ENCODE measurements at places on chromosomes 3 and 15.

DNA sequence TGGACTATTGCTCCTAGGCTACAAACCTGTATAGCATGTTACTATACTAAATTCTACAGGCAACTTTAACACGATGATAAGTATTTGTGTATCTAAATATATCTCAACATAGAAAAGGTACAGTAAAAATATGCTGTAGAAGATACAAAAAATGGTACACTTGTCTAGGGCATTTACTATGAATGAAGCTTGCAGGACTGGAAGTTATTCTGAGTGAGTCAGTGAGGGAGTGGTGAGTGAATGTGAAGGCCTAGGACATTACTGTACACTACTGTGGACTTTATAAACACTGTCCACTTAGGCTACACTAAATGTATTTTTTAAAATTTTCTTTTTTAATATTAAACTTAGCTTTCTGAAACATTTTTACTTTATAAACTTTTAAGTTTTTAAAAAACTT is 140.5 kb upstream of the SGO1 start:
- DNase-seq: no peak

DNA sequence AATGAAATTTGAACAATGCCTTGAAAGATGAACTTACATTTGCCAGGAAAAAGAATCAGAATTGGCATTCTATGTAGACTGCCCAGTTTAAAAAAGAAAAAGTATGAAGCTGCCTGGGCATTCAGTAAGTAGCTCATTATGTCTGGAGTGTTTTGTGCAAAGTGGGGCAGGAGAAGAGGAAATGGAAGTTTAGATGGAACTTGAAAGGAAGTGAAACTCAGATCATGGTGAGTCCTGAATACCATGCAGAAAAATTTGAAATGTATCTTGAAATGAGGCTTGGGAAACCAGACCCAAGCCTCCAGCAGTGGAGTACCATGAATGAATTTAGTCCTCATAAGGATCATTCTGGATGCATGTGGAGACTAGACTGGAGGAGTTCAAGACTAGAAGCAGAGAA is 4.8 kb upstream of the MORC1 start:
- no peak for DNase-seq

GRCh38 chr15:31265871-31266711 is 60.5 kb upstream of the KLF13 start:
- no peak for DNase-seq

GRCh38 chr3:126895178-126896066 is 87.5 kb upstream of the PLXNA1 start:
- no peak for DNase-seq

DNA sequence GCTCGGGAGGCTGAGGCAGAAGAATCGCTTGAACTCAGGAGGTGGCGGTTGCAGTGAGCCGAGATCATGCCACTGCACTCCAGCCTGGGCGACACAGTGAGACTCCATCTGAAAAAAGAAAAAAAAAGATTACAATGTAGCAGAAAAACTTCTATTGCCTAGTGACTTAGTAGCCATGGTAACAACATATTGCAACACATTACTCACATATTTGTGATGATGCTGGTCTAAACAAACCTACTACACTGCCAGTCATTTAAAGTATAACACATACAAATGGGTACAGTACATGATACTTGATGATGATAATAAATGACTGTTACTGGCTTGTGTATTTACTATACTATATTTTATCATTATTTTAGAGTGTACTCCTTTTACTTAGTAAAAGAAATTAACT is 125.6 kb downstream of the PLOD2 start:
- no peak for DNase-seq

GRCh38 chr3:64082411-64082810 is 59.1 kb upstream of the PSMD6 start:
- DNase-seq: no peak

DNA sequence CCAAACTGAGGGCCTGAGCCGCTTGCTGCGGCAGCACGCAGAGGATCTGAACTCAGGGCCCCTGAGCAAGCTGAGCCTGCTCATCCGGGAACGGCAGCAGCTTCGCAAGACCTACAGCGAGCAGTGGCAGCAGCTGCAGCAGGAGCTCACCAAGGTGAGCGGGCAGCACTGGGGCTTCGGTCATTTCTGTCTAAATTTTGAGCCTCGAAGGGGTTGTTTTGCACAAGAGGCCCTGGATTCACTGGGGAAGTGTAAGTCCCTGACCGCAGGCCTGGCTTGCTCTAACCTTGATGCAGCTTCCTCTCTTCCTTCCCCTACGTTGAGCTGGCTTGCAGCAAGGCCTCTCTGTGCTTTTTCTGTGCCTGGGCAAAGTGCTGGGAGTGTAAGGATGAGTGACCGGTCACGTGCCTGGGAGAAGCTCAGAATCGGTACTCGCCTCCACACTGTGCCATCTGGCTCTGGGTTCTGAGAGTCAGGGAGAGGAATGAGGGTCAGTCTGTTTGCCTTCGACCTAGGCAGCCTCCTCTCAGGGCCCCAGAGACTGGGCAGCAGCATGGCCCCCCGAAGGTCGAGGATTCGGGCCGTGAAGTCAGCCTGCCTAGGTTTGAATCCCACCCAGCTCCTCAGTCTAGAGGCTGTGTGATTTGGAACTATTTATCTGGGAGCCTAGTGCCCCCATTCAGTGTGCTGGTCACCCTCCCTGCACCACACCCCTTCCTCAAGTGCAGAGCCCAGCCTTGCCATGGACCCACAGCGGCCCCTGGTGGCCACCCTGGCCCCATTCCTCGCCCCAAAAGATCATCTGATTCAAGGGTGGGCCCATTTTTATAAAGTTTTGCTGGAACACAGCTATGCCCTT is 1.4 kb downstream of the FES start:
- peak; percentile 68 for DNase-seq

GRCh38 chr15:26355472-26356074 is 417.3 kb downstream of the GABRB3 start:
- DNase-seq: no peak

DNA sequence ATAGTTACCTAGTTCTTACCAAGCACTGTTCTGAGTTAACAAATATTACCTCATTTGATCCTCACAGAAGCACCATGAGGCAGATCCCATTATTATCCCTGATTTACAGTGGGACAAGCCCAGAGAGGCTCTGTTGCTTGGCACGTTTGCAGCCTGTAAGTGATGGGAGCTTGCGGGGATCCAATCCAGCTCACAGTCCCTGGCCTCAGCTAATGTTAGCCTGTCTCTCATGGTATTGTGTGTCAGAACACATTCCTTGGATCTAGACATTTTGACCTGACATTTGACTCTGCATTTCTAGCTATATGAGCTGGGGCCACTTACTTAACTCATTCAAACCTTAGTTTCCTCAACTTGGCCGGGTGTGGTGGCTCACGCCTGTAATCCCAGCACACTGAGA is 246.9 kb upstream of the LRTM1 start:
- no peak for DNase-seq

GRCh38 chr3:66998904-66999235 is 763 bp downstream of the KBTBD8 start:
- DNase-seq: no peak

GRCh38 chr15:68784206-68784605 is 36.5 kb downstream of the ANP32A start:
- no peak for DNase-seq

GRCh38 chr3:126971891-126972351 is 11.0 kb upstream of the PLXNA1 start:
- DNase-seq: no peak

GRCh38 chr3:114328345-114328744 is 34.5 kb downstream of the TIGIT start:
- DNase-seq: no peak

DNA sequence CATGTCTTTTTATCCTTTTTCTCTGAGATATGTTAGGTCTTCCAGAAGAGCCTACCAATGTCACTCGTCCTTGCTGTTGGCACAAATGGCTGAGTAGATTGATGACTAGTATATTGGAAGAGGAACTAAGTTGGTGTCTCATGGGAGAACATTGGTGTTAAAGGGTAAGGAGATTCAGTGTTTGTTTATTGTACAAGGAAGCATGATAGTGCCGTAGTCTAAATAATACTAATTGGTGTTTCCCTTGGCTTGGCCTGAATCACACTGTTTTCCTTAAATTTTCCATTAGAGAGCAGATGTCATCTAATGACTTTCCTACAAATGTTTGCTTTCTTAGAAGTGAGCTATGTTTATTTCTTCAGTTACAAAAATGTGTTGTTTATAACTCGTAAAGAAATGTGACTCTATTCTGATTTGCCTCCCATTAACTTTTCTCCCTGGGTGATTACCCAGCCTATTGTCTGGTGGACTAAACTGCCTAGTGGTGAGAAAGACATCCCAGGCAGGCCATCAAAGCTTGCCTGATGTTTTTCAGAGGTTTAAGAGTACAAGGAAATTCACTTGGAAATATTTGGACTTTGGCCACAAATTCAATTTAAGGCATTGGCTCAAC is 28.7 kb downstream of the ADAMTSL3 start:
- DNase-seq: no peak

GRCh38 chr3:18370672-18371071 is 54.5 kb downstream of the SATB1 start:
- no peak for DNase-seq

DNA sequence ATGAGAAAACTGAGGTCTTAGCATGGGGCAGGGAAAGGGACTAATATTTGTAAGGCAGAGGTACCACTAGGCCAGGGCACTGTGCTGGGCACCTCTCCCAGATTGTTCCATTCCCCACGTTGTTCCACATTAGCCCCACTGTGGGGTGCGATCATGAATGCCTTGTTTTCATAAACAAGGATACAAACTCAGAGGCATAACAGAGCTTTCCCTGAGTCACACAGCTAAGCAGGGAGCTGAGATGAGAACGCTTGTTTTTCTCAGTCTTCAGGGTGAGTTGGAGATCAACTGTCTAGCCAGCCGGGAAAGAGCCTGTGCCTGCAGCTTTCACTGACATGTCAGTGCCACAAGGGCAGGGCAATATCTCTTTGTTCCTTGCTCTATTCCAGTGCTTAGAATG is 47.9 kb upstream of the ITGA11 start:
- DNase-seq: no peak

DNA sequence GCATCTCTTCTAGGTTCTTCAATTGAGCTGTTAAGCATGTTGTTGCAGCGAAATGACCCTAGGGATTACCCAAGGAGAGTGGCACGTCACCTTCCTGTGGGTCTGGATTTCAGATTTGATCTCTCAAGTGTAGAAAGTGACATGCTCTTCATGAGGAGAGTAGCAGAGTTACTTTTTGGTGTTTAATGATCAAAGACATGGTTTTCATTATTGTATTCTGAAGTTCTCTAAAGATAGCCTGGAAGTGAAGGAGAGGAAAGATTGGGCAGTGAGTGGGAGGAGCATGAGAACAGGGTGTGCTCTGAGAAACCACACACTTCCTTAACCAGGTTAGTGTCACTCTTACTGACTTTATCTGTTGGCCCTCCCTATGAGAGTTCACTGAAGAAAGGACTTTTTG is 153.6 kb downstream of the AKAP13 start:
- no peak for DNase-seq

GRCh38 chr3:65560133-65560532 is 478.6 kb downstream of the MAGI1 start:
- no peak for DNase-seq

DNA sequence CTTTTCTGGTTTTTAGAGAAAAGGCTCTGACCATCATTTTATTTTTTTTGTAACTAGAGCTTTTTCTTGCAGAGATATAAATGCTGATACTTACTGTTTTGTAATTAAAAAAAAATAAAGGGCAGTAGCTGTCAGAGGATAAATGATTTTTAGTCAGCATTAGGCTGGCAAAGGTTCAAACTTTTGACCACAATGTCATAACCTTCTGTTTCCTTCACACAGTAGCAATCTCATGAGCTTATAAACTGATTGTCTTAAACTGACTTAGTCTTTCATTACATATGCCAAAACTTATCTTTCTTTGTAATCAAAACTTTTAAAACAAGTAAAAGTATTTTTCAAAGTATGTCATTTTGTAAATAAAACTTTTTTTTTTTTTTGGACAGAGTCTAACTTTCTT is 841.9 kb downstream of the OTOL1 start:
- DNase-seq: no peak

DNA sequence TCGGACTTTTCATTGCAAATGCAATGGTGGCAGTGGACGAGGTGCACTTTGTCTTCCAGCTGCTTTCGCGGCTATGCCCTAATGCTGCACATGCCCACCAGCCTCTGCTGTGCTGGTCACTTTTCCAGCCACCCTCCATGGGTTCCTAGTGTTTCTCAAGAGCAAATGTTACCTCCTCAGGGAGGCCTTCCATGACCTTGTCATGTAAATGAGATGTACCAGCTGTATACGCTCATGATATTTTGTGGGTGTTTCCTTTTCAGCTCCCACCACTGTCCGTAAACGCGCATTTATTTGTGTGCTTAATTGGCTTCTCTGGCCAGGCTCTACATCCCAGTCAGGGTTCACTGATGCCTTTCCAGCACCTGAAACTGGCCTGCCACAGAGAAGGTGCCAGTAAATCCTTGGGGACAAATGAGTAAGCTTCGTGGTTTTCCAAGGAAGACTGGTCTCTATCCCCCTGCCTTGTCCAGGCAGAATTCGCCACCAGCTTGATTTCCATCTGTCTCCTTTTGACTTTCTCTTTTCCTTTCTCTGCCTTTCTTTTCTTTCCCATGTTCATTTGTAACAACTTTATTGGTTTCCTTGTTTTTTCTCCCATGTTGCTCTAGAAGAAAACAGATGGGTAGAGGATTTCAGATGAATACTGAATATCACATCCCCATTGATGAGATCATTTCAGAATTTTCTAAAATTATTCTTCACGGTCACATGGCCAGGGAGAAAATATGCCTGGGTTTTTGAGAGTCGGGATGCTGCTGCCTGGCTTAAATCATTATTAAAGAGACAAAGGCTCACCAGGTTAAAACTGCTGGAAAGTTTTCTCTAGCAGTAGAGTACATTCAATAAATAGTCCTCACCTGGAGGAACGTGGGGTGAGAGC is 82.5 kb downstream of the CHST2 start:
- DNase-seq: no peak

DNA sequence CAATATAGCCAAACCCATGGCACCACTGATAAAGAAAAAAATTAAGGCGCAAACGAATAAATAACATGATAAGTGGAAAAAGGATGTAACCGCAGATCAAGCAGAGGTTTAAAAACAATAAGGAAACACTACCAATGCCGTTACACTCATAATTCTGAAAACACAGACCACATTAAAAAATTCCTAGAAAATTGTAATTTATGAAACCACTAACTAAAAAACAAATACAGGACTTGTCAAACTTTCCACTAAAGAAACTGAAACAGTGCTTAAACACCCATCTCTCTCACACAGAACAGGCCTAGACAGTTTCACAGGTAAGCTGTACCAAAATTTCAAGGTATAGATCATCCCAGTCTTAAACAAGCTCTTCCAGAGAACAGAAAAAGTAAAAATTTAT is 28.4 kb downstream of the PCSK6 start:
- DNase-seq: no peak

DNA sequence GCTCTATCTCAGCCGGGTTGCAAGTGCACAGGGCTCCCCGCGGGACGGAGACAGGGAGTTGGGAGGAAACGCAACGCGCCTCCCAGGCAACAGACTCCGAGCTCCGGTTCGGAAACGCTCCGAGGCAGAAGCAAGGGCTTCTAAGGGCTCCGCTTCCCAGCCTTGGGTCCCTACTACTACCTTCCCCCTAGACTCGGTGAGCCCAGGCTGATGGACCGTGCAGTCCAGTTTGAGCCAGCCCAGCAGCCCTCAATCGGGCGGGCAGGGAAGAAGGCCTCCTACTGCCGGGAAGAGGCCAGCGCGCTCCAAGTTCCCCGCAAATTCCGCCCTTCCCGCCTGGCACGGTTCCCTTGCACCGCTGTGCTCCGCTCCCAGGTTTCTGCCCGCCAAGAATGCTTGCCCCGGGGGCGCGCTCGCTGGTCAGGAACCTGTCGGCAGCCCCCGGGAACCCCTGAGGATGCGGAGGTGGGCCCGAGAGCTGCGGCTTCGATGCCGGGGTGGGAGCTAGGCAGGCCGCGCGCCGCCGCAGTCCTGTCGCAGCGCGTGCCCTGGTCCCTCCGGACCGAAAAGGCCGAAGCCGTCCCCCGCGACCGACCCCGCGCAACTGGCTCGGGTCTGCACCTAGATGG is 728 bp downstream of the TRANK1 start:
- no peak for DNase-seq

Data from stimulated activated CD8-positive, alpha-beta memory T cell treated with anti-CD3 and anti-CD28 coated beads, Interleukin-4, amount 100 ng/mL, for 1 hour (primary cell).